ENCODE measurements at places on chromosomes 11 and 22. TPM values are rescaled to one million over a fixed set of nuclear protein-coding genes. Genes with fewer than 3 reads are reported as not detected.

Gene MUC2
- total RNA-seq, result not detected

Gene UPK3A
- total RNA-seq, result not detected

Gene TSPAN18
- not detected for total RNA-seq

Gene SLC16A8
- not detected for total RNA-seq

DNA sequence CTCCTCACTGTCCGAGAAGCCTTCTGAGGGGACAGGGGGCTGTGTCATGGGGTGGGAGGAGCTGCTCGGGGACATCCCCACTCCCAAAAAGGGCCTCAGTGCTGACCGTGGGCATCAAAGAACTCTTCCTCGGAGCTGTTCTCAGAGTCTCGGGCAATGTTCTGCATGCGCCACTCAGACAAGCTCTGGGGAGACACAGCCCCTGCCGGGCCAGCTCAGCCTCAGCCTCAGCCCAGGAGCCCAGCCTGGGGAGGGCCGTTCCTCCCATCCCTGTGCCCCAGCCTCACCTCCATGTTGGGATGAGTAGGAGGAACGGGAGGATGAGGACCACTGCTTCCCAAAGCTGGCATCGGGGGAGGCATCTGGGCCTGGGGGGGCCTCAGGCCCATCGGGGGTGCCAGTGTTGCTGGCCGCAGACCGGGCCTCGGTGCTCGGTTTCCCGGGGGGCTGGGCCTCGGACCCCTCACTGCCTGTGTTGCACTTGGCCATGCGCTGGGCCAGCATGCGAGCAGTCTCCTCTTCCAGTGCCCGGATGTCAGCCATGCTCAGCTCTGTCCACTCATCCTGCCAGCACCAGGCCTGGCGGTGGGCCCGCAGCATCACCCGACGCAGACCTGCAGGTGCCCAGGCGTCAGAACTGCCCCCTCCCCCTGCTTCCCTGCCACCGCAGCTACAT lies 5.2 kb downstream of the PITPNM1 start:
- no peak for DNase-seq

- DNase-seq, result no peak
These were observed 32.0 kb upstream of the OR6M1 start for GRCh38 chr11:123838199-123838598.

GRCh38 chr11:75421035-75421602 lies 11.9 kb downstream of the KLHL35 start:
- DNase-seq, result no peak

- no peak for DNase-seq
These were observed 186.1 kb downstream of the MYO18B start for GRCh38 chr22:25928038-25928437.

Data from A172 (cell line).